ENCODE measurements at places on chromosomes 1 and 21.

- peak; percentile 96 for DNase-seq
These were observed 37.3 kb downstream of the RGL1 start for GRCh38 chr1:183841950-183842794.

DNA sequence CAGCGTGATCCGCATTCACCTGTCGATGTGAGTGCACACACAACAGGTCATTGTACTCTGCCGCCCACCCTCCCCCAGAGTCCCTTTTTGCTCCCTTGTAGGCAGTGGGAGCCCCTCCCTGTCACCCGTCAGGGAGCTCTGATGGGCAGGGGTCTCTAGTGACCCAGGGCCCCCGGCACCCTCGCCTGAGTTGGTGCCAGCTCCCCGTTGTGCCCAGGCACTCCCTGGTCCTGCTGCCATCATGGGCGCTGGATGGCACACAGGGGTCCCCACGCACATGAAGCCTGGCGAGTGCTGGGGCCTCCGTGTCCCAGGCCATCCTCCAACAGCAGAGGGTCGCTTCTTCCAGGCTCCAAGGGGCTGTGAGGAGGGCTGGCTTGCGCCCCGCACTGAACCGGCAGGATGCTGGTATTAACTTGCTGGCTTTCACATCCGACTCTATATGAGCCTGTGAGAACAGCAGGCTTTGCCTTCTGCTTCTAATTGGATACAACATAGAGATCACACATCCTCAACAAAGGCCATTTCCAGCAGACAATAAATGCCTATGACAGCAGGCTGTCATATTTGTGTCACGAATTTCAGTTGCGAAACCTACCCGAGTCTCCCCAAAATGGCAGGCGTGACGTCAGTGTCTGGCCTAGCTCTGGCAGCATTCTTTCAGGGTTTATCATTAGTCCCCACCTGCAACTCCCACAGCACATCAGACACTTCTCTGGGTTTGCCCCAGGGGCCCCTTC, 35.4 kb downstream of the KIAA1614 start:
- DNase-seq, result no peak

- no peak for DNase-seq
These were observed 3.7 kb upstream of the FGGY start for GRCh38 chr1:59293206-59293605.

DNA sequence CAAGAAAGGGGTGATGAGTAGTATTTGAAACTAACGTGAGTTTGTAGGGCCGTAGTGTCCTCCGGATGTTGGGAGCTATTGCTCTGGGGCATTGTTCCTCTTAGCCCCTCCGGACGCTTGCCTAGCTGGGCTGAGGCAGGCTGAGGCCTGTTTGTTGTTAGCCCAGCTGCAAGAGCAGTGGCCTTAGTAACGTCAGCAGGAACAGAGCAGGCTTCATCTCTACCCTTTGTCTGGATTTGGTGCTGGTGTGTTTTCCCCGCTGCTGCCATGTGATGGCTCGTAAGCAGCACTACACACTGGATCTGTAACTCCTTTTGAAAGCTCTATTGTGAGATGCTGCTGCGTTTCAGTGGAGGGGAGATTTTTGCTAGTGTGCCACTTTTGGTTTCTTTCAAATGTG, 57.6 kb downstream of the DNM3 start:
- DNase-seq, result no peak

GRCh38 chr1:69702085-69702484, 134.4 kb downstream of the LRRC7 start:
- no peak for DNase-seq

DNA sequence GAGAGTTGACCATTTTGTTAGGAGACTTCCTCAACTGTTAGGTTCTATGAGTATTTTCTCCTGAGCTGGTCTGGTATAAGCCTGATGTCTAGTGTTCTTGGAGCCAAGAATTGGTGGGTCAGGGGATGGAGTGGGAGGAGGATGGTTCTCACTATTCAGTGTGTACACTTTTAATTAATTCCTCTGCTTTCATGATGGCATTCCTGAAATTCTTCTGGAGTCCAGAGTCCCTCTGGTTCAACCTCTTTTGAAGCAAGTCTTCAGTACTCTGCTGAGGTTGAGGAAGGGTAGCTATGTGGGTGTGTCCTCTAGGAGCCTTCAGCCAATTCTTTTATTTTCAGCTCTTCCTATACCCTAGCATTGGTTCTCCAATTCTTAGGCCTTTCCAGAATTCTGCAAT, 149.1 kb downstream of the DNM3 start:
- no peak for DNase-seq

- no peak for DNase-seq
These were observed 9.8 kb downstream of the C1orf74 start for GRCh38 chr1:209774592-209774991.

DNA sequence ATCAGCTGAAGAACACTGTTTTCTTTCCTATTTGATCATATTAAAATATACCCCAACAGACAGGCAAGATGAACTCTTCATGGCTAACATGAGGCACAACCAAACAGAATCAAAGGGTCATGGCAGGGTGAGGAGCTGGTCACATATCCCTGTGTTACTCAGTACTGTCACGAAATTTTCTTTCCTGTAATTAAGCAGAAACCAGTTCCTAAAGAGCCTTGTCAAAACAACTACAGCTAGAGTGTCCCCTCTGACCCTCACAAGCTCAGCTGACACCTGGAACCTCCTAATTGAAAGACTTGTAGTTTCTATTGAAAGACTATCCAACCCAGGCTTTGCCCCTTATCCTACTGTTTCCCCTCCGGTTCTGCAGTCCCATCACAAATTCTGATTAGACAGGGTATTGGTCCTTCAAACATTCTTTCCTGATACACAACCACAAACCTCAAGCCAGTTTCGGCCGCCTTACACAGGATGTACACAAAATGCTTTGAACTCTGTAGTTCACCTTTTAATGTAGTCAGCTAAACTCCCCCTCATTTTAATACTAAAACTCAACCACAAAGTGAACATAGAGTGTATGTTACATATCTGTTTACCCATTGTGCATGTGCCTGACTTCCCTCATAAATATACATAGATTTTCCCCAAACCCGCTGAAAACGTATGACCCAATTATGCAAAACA, 651.9 kb downstream of the MRPL39 start:
- DNase-seq, result no peak

DNA sequence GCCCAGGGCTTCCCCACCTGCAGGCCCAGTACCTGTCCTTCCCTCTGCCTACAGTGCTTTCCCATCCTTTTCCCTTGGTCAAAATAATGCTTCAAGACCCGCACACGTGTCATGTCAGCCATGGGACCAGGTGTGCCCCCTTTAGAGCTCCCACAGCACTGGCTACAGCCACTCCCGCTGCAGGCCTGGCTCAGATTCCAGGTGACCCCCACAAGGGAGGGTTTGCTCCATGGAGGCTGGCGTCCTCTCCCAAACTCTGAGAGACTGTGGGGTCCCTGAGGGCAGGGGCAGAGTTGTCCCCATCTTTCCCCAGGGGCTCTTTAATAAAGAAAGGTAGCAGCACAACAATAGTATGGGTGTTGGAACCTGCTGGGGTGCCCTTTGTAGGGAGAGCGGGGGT, 66.4 kb upstream of the RUNX3 start:
- DNase-seq, result no peak

GRCh38 chr1:115430441-115431158, 92.6 kb upstream of the NGF start:
- peak; percentile 99 for DNase-seq

- DNase-seq, result no peak
These were observed 151.7 kb downstream of the DAB1 start for GRCh38 chr1:57272150-57272549.

GRCh38 chr21:33123374-33124123, 53.6 kb downstream of the OLIG1 start:
- no peak for DNase-seq

- no peak for DNase-seq
These were observed 55.9 kb upstream of the WASF2 start for GRCh38 chr1:27545876-27546275.

DNA sequence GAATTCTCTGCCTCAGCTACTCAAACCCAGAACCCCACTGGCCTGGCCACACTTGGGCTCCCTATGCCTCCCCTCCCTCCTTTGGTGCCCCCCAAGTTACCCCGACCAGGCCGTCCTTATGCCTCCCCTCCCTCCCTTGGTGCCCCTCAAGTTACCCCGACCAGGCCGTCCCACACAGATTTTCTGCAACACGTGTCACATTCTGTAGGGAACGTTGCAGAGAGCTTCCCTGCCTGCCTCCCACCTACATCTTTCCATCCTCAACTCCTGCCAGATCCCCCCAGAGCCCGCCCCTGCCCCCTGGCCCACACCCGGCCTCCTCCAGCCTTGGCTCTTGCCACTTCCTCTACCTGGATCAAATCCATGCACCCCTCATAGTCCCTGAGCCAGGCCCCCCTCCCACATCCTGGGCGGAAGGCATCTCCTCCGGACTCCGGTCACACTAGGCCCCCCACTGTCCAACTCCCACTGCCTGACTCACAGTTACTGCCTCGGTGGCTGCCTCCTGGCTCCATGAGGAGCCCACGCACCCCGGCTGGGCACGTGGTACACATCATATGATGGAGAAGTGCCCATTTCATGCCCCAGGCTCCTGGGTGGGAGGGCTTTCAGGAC, 41.2 kb downstream of the KCNAB2 start:
- DNase-seq, result no peak

All from HFFc6 (cell line).